ENCODE measurements at places on chromosomes 11 and 22.

GRCh38 chr11:35389897-35390465, 29.4 kb downstream of the SLC1A2 start:
- no peak for DNase-seq

DNA sequence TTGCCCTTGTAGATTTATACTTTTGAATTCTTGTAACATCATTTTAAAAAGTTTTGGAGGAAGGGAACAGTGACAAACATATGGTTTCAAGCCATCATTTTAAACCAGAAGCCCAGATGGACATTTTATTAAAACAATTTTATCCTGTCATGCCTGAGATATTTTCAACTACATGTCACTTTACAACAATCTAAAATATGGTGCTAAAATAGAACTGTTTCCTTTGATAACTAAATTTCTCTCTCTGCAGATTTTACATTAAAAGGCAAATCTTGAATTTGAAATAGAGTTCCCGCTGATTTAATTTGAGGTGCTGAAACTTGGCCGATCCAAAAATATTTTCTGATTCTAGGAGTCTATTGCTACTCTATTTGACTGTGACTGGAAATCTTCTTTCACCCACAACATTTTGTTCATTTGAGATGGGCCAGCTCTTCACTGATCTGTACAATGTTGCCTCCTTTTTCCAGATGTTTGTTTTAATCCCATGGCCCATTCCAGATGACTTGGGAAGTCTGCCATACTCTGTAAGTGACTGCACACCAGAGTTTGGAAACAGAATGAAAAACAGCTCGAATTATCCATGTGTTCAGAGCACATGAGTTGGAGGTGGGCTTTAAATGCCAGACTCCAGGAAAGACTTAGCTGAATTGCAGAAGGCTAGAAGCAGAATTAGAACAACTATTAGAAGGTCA, 402.5 kb downstream of the TMEM135 start:
- DNase-seq, result no peak

GRCh38 chr11:84398017-84398626, 1112.0 kb upstream of the CCDC90B start:
- no peak for DNase-seq

DNA sequence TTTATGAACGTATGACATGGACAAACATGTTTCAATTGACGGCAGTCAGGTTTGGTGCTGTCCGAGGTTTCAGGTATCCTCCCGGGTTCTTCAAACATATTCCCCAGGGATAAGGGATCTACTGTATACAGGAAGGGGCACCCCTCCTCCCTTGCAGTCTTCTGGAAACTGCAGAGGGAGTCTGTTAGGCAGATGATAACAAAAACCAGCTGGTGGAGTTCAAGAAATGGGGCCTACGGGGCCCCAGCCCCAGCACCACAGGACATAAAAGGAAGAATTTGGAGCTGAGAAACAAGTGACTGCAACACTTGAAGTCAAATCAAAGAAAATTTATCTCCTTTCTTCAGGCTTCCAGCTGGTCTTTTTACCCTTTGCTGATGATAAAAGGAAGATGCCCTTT, 32.1 kb downstream of the SNU13 start:
- DNase-seq, result no peak

- no peak for DNase-seq
These were observed 42.8 kb downstream of the MED15 start for GRCh38 chr22:20550057-20550817.

- no peak for DNase-seq
These were observed 249.8 kb upstream of the UBASH3B start for GRCh38 chr11:122405547-122406341.

DNA sequence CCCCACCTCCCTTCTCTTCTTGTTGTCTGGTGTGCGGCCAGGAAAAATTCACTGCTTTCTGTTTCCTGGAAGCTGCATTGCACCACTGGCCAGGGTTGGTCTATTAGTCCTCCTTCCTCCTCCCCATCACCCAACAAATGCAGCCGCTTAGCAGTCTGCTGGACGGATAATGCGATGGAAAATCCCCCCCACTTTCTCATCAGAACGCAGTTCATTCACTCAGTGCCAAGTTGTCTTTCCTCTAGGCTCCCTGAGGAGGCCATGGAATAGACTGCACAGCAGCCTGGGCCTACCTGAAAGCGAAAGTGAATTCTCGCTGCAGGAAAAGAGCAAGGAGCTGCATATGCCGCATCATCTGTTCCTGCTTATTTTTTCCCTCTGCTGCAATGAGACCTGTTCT, 513.6 kb downstream of the METTL15 start:
- DNase-seq, result no peak
